ENCODE measurements at places on chromosomes 1 and 21.

- no peak for DNase-seq
Measured at GRCh38 chr1:245463392-245464165, 308.8 kb downstream of the KIF26B start.

DNA sequence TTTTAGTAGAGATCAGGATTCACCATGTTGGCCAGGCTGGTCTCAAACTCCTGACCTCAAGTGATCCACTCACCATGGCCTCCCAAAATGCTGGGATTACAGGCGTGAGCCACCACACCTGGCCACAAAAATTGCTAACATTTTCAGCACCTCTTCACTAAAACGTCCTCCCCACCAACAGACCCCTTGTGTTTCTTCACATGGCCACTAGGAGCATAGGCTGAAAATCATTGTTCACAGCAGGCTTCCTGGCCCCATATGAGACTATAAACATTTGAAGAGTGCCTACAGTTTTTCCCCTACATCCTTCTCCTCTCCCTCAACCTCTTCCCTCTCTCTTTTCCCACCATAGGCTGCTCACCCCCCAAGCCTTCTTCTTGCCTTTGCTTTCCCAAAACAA is 28.0 kb upstream of the SFPQ start:
- peak; percentile 37 for DNase-seq

DNA sequence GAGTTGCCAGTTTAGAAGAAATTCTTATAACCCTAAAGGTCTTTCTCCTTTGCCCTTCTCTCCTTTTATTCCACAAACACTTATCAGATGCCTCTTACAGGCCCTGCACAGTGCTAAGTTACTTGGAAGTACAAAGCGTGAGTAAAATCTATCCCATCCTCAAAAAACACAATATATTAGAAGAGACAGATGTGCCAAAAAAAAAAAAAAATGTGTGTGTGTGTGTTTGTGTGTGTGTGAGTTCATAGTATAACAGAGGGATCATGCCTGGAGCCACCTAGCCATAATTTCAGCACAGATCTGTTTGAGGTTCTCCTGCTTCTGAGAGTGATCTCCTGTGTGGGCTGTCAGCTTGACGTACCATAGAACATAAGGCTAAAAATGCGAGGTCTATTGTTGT is 5.0 kb downstream of the FAM20B start:
- no peak for DNase-seq

- DNase-seq = no peak
Measured at GRCh38 chr1:94540440-94541245, 916 bp downstream of the F3 start.

GRCh38 chr1:230647321-230647720 is 5.0 kb downstream of the COG2 start:
- peak; percentile 6 for DNase-seq

- no peak for DNase-seq
Measured at GRCh38 chr1:21451981-21452411, 12.1 kb downstream of the NBPF3 start.

- DNase-seq = no peak
Measured at GRCh38 chr1:231322880-231323530, 14.6 kb downstream of the EXOC8 start.

GRCh38 chr1:225933072-225933471 is 7.9 kb downstream of the LEFTY2 start:
- no peak for DNase-seq

GRCh38 chr1:29832936-29833335 is 596.6 kb downstream of the PTPRU start:
- no peak for DNase-seq

GRCh38 chr1:193069748-193070385 is 10.5 kb downstream of the RO60 start:
- no peak for DNase-seq

- no peak for DNase-seq
Measured at GRCh38 chr1:157431751-157432150, 120.6 kb downstream of the FCRL5 start.

GRCh38 chr21:34952701-34953100 is 96.4 kb downstream of the RUNX1 start:
- no peak for DNase-seq

GRCh38 chr21:31278511-31279130 is 65.4 kb downstream of the TIAM1 start:
- no peak for DNase-seq

DNA sequence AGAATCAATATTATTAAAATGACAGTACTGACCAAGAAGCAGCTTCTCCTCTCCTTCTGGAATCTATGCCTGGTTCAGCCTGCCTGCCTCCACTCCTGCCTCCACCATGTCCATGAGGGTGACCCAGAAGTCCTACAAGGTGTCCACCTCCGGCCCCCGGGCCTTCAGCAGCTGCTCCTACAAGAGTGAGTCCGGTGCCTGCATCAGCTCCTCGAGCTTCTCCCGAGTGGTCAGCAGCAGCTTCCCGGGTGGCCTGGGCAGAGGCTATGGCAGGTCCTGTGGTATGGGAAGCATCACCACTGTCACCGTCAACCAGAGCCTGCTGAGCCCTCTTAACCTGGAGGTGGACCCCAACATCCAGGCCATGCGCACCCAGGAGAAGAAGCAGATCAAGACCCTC is 822.4 kb upstream of the NEGR1 start:
- DNase-seq = no peak

DNA sequence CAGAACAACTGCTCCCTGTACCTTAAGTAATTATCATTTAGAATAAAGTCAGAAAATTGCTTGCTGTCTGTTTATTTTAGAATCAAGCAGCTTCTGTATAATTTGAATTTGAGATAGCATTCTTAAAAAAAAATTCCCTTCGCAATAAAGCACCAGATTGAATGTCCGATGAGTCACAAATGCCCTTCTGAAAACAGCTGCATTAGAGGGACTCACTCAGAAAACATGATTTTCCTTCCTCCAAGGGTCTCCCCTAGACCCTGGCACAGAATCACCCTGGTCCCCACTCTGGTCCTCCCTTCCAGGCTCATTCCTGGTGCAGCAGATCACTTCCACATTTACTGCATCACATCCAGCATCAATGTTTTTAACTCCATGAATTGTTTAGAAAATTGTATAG is 471.1 kb upstream of the VAMP3 start:
- DNase-seq = no peak

DNA sequence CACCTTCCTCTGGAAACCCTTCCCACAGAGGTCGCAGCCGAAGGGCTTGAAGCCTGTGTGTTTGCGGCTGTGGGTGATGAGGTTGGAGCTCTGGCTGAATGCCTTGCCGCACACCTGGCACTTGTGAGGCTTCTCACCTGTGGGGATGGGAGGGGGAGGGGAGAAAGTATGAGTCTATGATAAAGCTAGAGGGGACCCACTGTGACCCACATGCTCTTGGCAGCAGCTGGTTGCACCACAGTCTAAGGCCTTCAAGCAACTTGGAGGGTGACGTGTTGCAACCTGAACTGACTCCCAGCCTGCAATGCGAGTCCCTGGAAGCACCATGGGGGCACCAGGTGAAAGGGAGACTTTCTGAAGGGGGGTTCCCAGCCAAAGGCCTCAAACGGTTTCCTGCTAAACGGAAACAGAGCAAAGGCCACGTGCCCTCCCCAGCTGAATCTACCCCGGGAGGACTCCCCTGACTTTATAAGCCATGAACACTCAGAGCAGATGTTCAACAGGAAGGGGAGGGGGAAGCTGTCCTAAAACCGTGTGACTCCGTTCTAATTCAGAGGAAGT is 10.6 kb downstream of the GFI1 start:
- peak; percentile 77 for DNase-seq

DNA sequence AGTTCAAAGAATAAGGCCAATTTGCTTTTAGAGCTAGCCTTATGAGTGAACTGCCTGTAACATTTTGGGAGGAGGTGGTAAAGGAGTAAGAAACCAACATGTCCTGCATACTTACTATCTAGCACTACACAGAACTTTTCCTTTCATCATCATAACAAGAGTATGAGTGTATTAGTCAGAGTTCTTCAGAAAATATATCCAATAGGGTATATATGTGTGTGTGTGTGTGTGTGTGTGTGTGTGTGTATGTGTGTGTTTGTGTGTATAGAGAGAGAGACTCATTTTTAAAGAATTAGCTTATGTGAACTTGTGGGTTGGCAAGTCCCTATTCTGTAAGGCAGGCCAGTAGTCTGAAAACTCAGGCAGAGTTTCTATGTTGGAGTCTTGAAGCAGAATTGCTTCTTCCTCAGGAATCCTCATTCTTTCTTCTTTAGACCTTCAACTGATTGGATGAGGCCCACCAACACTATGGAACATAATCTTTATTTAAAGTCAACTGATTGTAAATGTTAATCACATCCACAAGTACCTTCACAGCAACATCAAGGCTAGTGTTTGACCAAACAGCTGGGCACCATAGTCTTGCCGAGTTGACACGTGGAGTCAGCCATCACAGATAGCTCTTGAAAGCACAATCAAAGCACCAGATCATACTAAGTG is 121.9 kb downstream of the CYYR1 start:
- DNase-seq = no peak

- DNase-seq = no peak
Measured at GRCh38 chr1:152537496-152537895, 23.2 kb downstream of the CRCT1 start.

DNA sequence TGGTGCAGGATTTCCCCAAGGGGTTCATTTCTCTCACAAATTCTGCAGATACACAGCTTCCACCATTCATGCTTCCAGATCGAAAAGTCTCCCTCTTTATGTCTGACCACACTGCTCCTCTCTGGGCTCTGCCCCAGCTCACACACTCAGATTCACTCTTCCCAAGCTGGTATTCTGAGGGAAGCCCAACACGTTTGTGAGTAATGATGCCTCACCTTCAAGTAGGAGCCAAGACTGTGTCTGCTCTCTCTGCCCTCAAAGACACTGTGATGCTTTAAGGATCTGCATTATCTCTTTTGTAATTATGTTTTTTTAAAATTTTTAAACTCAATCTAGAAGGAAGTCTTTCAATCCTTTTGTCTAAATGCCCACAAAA is 19.8 kb downstream of the PRAMEF11 start:
- DNase-seq = no peak

- no peak for DNase-seq
Measured at GRCh38 chr21:31912501-31912900, 39.7 kb downstream of the HUNK start.

DNA sequence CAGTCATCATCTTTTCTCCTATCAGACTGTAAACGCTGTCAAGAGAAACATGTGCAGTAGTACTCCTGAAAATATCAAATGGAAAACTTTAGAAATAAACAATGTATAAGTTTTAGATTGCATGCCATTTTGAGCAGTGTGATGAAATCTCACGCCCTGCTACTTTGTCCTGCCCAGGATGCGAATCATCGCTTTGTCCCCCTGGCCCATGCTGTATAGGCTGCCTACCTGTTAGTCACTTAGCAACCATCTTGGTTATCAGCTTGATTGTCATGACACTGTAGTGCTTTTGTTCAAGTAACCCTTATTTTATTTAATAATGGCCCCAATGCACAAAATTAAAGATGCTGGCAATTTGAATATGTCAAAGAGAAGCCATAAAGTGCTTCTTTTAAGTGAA is 363.0 kb downstream of the ZP4 start:
- no peak for DNase-seq

DNA sequence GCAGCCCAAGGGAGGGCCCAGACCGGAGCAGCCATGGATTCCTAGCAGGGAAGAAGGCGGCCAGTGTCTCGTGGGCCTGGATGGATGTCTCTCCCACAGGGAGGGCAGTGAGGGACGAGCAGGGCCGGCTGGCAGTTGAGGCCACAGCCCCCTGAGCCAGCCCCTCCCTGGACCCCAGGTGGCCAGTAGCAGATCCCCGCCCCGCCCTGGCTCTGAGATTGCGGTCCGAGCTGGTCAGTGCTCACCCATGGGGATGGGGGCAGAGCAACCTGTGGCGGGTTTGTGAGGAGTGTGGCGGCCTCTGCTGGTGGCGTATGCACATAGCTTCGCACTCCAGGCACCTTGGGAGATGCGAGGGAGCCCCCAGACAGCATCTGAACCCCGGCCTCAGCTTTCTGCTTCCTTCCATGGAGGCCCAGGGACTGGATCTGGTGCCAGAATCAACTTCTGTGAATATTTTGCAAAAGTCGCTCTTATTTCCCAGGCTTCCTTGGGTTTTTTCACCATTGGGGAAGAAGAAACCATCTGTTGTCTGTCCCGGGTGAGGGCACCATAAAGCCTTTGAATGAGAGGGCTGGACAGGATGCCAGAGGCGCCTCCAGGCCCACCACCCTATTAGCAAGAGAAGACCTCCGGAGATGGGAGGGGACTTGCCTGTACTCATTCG is 8.4 kb upstream of the KCNN3 start:
- peak; percentile 77 for DNase-seq

GRCh38 chr1:48228156-48228555 is 5.6 kb downstream of the SLC5A9 start:
- peak; percentile 3 for DNase-seq

DNA sequence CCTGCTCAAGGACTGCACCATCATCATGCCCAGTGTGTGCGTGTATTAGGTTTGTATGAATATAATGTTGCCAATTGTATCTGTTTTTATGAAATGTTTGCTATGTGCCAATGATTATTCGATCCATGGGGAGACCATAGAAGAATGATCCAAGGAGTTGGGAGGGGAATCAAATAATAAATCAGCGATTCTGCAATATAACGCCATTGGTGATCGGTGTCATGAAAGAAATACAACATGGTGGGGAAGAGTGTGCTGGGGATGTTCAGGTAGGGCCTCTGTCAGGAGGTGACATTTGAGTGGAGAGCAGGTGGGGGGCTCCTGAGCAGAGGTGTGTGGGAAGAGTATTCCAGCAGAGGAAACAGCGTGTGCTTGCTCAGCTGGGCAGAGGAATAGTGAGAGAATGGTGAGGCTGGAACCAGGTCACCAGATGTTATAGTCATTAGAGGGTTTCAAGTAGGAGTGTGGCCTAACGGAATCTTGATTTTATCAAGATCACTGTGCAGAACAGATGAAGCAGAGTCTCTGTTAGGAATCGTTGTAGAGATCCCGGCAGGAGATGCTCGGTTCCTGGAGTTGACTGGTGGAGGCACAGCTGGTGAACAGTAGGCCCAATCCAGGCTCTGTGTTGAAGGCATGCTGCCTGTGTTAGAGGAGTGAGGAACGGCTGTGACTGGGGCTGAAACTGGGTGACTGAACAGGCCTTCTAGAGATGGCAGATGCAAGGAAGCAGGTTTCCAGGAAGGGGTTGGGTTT is 2.9 kb upstream of the ZNF496 start:
- DNase-seq = no peak

DNA sequence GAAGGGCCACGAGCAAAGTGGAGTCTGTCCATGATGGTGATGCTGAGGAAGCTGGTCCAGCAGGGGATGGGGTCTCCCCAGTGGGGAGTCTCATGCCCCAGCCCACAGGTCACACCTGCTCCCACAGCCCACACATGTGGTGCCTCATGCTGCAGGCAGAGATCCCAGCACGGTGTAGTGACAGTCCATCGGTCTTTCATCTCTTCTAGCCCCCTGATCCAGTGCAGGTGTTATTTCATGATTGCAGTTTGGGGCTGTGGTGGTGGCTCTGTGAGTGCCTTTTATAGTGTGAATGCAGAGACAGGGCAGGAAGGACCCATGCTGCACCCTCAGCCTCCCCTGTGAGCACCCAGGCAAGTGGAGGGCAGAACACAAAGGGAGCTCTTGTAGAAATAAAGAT is 45.0 kb downstream of the UBASH3A start:
- DNase-seq = no peak

DNA sequence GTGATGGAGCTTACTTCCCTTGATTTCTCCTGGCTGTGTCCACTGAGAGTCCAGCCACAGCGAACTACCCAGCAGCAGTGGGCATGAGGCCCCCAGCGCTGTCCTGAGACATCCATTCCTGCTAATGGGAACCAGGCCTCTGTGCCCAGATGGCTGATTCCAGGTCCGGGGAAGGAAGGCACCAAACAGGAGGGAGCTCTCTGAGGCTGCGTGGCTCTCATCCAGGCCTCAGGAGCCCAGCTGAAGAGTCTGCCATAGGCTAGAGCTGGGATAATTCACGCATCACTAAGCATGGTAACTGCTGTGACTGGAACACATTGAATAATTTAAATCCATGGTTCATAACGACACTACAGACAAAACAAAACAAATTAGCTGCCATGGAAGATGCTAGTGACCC is 24.7 kb upstream of the LRRC47 start:
- DNase-seq = no peak
